ENCODE measurements at places on chromosomes 5 and 9.

DNA sequence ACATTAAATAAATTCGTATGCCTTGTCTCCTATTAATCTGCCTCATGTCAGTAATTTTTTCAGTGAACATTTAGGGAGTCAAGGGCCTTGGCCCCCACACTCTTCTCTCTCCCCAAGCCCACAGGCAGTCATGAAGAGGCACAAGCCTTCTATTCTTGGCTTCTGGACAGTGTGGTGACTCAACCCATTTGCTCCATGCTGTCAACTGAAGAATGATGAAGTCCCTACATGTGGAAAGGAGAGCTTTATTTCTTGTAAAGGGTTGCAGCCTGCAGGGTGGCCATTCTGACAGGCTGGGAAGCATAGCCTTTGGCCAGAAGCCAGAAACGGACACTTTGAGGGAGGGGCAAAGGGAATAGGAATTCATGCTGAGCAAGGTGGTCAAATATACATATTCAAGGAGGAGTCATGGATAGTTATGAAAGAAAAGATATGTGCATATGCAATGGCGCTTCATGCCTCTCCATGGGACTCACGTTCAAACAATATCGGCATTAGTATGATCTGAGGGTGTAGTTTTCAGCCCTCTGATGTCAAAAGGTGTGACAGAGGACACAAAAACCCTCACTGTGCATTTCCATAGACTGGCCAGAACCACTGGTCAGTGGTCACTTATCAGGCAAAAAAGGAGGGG lies 31.3 kb downstream of the ANKRA2 start:
- no peak for DNase-seq

DNA sequence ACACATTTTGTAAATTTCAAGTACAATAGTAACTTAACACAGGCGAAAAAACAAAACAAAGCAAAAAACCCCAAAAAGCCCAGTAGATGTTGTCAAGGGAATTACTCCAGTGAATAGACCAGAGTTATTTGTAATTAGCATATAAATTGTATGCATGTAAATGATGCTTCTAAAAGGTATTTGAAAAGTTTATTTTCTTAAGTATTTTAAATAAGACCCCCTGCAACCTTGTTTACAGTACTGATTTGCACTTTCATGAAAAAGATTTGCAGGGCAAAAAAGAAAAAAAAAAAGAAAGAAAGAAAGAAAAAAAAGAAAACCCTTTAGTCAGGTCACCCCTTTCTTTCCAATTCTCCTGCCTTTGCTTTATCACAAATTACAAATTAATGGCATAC lies 372.3 kb upstream of the IRX2 start:
- DNase-seq = no peak

DNA sequence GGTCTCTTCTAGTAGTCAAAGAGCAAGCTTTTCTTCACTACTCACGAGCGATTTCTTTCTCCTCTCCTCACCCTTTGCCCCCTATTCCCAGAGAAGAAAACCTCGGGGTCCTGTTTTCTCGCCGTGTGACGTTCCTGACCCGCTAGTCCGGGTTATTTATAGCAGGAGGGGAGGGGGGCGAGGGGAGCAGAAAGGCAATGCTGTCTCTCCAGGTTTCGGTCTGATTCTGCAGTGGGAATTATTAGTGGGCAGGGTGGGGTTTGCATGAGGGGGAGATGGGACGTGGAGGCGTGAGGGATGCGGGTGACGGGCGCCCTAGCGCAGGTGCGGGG lies 847 bp upstream of the GABRB2 start:
- no peak for DNase-seq

- DNase-seq = no peak
Observed at GRCh38 chr9:8616414-8616813, 816.8 kb upstream of the DMAC1 start.

- DNase-seq = no peak
Observed at GRCh38 chr9:18788256-18788655, 244.8 kb downstream of the SAXO1 start.

DNA sequence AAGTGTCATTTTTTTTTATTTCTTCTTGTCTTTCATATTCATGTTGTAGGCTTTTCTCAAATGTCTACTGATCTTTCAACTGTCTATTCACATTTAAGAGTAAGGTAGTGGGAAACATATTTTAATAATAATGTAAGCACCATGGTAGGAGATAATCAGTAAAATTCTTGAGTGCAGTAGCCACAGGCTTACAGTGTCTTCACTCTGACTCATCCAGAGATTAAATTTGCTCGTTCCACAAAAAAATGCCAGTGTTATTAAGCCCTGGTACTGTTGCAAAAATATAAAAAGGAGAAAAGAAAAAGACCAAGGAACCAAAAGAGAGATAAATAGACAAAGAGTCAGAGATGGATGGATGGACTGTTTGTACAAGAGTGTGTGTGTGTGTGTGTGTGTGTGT lies 43.0 kb downstream of the PARP8 start:
- no peak for DNase-seq

DNA sequence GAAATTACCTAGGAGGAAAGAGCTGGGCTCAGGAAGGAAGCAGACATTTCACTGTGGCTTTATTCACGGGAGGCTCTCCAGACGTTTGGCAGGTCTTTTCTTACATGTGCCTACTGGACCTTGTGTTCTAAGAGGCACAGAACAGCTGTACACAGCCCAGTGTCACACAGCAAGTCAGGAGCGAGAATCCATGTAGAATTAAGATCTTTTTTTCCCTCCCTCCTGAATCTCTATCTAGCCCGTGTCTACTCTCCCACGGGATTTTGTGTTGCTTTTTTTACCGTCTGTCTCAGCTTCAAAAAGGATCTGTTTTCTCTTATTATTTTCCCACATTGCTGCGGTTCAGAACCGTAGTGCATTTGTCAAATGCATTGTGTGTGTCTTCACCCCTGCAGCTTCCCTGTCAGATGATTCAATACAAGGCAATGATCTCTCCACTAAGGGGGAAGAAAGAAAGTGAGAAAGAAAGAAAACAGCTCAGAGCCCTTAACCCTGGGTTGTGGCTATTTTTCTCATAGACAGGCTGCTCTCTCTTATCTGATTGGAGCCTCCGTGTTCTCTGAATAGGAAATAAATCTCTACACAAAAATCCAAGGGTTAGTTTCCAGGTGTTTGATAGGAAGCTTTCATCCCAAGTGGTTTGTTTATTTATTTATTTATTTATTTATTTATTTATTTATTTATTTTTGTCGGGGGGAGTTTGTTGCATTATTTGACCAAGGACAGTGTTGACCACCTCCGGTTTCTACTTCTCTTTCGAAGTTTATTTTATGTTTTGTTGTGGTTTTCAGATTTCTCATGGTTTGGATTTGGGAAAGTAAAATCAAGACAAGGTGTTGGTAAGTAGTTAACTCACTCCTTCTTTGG lies 191.0 kb downstream of the NTRK2 start:
- DNase-seq = no peak
